ENCODE measurements at places on chromosomes 3 and 15. TPM values are rescaled to one million over a fixed set of nuclear protein-coding genes. Genes with fewer than 3 reads are reported as not detected.

CPA3 gene
- not detected for total RNA-seq

NCEH1 gene
- total RNA-seq: 33.2 TPM

ROBO1 gene
- total RNA-seq: 74.4 TPM

GOLGA8T gene
- 0.31 TPM for total RNA-seq

THUMPD3 gene
- total RNA-seq: 44.8 TPM

FBN1 gene
- 84.6 TPM for total RNA-seq

CAMKV gene
- total RNA-seq: not detected

DUOX2 gene
- 0.45 TPM for total RNA-seq

ANO10 gene
- 32.9 TPM for total RNA-seq

INAFM2 gene
- total RNA-seq: 18.6 TPM

ISG20 gene
- total RNA-seq: 4.5 TPM

RLBP1 gene
- not detected for total RNA-seq

CASR gene
- total RNA-seq: not detected

GLDN gene
- 3.8 TPM for total RNA-seq

DISP2 gene
- 0.42 TPM for total RNA-seq

SEMA3F gene
- 1.6 TPM for total RNA-seq

TLR9 gene
- 0.20 TPM for total RNA-seq
